H9 (cell line): ENCODE measurements at places on chromosomes 5 and 9.
A peak's percentile ranks its signal among the peaks of the same experiment; 100 is the strongest.

- DNase-seq, result no peak
These were observed 36.5 kb downstream of the PALM2AKAP2 start for GRCh38 chr9:109816490-109816889.

- DNase-seq, result no peak
These were observed 133.8 kb downstream of the DENND1A start for GRCh38 chr9:123796094-123796493.

GRCh38 chr5:164784230-164784629, 1278.8 kb downstream of the MAT2B start:
- DNase-seq, result no peak

DNA sequence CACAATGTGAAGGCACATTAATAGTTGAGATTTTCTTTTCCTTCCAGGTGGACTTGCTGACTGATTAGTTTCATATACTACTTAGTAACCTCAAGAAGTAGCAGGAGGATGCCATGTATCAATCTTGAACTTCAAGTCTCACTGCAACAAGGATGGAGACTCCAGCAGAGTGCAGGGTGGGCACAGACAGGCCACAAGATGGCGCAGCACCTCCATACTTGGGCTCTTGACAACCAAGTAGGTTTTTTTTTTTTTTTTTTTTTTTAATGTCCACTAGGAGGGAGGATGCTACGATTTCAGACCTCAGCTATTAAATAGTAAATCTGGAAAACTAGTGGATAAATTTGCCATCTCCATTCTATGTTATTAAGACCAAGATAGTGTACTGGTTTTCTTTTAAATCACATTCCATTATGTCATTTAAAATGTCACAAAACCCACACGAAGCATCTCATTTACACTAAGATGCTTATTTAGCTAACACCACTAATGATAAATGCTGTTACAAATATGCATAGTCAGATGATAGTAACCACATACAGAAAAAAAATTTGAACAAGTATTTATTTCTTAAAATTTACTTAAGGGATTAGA, 58.6 kb downstream of the IL6ST start:
- DNase-seq, result peak; percentile 79

DNA sequence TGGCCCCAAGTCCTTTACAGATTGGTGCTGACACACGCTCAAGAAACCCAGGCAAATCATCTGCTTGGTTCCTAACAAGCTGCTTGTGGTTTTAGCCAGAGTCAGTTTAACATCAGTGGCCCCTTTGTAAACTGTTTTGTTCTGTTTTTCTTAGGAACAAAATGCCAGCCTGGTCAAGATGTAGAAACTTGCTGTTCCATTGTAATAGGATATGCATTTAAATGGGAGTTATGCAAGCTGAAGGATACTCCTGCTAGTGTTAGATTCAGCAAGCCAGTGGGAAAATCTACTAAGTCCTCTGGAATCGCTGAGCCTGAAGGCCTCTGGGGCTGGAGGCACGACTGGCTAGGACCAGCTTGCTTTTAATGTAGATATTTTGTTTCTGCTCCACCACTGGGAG, 391.1 kb downstream of the TLE4 start:
- peak; percentile 27 for DNase-seq

- no peak for DNase-seq
These were observed 64.0 kb downstream of the DOCK8 start for GRCh38 chr9:278651-279050.

DNA sequence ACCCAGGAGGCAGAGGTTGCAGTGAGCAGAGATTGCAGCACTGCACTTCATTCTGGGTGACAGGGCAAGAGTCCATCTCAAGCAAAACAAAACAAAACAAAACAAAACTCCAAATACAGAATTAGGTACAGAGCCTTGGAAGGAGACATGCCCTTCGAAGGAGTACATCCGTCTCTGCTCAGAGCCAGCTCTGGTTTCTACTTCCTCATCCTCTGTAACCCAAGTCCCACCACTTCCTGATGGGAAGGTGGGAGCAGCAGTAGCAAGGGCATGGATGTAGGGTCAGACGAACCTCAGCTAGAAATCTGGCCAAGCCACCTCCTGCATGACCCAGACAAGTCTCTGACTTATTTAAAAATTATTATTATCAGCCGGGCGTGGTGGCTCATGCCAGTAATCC, 16.5 kb upstream of the STXBP1 start:
- no peak for DNase-seq

DNA sequence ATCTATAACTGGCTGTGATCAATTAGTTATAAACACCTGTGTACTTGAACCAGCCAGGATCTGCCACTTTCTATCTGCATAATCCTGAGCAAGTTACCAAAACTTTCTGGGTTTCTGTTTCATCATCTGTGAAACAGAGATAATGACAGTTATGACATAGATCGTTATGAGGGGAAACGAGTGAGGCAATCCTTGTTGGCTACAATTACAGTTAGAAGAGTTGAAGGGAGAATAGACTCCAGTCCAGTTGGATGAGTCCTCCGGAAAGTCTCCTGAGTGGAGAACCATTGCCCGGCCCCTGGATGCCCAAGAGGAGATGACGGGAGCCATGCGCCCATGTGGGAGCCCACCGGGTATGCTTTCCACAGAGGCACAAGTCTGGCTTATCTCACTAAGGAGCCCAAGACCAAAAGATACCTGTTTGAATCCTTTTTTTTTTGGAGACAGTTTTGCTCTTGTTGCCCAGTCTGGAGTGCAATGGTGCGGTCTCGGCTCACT, 4.5 kb downstream of the PDE6A start:
- DNase-seq, result no peak

DNA sequence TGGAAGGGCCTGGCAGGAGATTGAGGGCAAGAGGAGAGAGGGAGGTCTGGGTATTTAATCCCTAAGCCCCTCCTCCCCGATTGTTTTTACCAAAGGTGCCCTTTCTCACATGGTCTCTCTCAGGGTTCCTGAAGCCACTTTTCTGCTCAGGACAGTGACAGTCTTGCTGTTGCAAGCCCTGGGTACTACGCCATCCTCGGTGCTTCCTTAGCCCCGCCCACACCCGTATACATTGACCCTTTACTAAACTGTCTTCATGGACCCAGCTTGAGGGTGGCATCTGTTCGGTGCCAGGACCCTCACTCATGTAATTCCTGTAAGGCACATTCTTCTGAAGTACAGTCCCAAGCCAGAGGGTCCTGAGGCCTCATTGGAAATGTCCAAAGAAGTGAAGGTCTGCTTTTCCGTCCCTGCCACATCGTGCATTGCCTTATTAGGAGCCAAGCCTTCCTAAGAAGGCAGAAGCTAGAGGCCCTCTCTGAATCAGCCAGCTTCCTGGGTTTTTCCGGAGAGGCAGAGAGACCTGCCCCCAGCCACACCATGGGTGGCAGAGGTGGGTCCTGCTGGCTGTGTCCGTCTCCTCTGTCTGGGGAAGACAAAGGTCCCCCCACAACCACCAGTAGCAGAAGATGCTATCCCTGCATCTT, 1.9 kb upstream of the SH3PXD2B start:
- DNase-seq, result no peak

- DNase-seq, result no peak
These were observed 6.1 kb downstream of the DNAJB5 start for GRCh38 chr9:34995670-34996060.

GRCh38 chr5:178209334-178210072, 5.2 kb downstream of the HNRNPAB start:
- DNase-seq, result no peak

GRCh38 chr5:98963019-98963418, 34.2 kb upstream of the CHD1 start:
- no peak for DNase-seq

GRCh38 chr9:12964271-12964670, 189.5 kb downstream of the LURAP1L start:
- no peak for DNase-seq

DNA sequence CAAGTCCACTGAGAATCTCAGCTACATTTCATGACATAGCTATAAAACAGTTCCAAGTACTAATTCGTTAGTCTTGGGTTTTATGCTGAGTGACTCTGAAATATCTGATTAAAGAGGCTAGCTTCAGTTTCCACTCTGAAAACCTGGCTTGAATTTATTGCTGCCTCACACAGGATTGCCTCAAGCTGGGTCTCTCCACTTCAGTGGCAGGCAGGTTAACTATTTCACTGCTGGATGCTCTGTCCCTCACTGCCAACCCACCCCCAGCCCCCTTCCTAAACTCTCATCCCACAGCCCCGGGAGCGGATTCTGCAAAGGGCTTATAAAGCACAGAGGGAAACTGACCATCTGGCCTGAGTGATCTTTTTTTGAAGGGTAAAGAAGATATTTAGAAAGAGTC, 318.3 kb downstream of the MLLT3 start:
- no peak for DNase-seq

DNA sequence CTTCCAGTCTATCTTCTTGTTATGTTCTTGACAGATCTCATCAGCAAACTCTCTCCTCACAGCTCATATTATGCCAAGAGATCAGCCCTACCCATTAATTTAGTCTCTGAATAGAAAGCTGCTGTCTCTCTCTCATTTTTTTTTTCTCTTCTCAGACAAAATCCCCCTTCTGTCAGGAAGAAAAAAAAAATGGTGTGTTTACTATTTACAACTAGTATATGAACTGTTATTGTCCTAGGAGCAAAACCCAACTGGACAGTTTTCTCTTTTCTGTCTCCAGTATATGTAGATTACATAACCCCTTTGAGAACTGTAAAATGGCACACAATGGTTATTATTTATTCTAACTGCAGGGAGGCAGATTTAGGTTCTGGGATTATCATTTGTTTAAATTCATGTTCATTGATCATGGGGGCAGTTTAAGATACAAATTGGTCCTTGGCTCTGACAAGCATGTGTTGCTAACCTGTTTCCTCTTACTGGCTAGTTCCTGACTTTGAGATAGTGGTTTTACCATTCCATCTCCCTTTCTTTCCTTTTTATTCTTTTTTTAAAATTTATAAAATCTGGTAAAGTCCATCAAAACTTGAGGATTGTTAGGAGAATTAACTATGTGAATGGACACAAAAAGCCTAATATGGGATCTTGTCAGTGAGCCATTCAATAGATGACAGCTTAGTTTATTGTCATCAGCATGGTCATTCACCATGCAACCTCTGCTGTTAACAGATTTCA, 210.0 kb upstream of the PAPPA start:
- no peak for DNase-seq

GRCh38 chr9:128340691-128341434, 536 bp downstream of the SLC27A4 start:
- peak; percentile 41 for DNase-seq

DNA sequence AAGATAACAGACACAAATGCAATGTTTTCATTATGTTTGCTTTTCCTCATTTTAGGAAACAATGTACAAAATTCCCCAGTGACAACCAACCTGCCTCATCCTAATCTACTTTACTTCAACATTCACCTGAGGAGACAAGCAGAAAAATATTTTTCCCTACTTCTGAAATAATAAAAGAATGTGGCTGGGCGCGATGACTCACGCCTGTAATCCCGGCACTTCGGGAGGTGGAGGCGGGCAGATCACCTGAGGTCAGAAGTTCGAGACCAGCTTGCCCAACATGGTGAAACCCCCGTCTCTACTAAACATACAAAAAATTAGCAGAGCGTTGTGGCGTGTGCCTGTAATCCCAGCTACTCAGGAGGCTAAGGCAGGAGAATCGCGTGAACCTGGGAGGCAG, 36.9 kb downstream of the MYO10 start:
- no peak for DNase-seq

DNA sequence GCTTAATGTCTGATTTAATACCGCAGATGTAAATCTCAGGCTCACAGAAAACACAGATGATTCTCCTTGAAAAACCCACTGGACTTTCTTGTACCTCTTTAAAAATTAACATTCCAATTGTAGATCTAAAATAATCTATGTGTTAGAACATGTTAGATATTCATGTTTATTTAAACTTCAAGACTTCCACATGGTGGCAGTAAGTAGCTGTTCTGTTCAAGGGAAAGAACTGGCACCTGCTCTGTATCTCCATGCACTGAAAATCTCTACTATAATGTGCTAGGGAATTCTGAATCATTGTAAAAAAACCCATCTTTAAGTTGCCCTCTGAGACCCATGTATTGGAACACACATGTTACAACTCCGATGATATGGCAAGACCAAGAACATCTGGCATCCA, 366.9 kb downstream of the DMRTA1 start:
- no peak for DNase-seq

DNA sequence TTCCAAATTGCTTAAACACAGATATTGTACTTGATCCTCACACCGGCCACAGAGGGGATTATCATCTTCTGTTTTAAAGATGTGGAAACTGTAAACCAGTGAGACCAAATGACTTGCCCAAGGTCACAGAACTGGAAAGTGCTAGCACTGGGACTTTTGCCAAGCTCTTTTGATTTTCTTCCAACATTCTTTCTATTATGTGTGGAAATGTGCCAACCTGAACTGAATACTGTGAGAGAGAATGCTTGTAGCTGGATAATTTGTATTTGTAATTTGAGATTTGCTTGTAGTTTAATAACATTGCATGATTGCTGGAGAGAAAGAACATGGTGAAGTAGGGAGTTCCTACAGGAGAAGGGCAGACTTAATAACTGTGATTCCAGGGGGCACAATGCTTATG, 977.9 kb upstream of the NUDT12 start:
- no peak for DNase-seq

DNA sequence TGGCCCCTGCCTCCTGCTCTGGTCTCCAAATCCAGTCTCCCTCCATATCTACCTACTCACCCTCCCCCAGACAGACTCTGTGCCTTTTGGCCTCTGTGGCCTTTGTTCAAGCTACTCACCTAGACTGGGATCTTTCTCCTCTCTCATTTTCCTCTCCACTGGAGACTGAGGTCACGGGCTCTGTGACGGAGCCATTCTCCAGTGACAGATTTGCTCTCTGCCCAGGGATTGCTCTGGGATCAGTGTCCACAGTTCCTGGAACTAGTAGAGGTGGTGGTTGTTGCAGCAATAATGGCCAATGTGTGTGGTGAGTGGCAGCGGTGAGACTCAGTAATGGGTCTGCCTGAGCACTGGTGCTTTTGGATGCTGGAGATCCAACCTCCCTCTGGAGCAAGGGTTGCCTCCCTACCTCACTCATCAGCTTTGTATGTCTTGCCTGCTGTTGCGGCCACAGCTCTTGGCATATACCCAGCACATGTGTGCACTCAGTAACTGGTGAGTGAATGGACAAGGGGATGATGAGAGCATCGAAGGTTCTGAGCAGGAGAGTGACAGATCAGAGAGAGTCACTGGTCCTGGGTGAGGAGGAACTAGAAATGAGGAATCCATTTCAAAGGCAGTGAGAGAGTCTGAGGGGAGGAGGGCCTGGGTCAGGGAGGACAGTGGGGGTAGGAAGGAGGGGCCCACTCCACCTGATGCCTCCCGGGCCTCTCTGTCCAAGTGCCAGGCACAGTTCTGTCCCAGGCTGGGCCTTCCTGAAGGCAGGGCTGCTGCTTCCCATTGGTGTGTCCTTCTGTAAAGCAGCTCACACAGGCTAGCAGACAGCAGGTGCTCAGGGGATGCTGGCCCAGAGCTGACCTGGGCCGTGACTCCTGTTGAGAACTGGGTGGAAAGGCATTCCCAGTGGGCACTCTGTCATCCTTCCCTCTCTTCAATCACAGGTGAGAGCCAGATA, 96.5 kb upstream of the PITX1 start:
- DNase-seq, result no peak

GRCh38 chr5:643351-643801, 31.2 kb downstream of the CEP72 start:
- DNase-seq, result no peak

GRCh38 chr5:136203303-136203922, 10.5 kb upstream of the SMIM32 start:
- no peak for DNase-seq
